ENCODE measurements at places on chromosomes 12 and 14.
A peak's percentile ranks its signal among the peaks of the same experiment; 100 is the strongest.

DNA sequence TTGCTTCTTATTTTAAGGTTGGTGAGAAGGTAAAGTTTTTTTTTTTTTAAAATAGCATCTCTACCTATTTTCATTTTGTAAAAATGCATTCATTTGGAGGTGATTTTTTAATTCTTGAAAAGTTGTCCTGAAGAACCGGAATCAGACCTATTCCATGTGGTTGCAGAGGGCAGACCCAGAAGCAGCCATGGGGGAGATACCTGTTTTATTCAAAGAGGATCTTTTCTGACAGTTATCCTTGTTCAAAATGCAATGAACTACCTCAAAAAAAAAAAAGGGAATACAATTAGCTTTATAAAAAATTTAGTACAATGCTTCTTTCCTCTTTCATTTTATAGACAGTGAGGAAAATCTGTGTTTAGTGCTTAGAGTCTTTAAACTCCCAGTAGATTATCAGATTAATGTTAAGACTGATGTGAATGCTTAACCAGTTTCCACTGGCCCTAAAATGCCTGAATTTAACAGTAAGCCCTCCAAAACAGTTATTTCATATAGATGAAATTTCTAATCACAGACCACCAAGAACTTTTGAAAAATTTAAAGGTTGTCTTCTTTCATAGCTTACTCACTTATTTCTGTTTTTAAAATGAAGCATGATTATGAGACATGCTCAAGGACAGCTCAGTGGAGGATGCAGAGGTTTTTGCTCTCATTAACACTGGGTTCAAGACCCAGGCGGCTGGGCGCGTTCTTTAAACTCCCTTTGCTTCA is 8.6 kb upstream of the NEMF start:
- no peak for DNase-seq

DNA sequence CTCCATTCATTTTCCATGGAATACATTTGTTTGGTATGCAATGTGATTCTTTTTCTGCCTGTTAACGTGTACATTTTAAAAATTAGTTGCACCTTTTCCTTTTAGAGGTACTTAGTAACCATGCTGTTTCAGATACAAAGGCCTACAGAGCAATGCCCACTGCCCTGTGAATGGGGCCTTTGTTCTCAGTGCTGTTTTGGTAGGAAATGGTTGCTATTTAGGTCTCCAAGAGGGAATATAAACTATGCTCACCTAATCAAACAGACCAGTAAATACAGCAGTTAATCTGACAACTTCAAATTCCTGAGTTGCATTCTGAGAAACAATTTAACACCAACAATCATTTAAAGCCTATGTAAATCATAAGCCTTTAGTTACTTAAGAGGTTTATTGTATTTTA is 188.7 kb downstream of the BCAT1 start:
- no peak for DNase-seq

- DNase-seq = no peak
Measured at GRCh38 chr12:53624458-53624857, 1.7 kb downstream of the ATF7 start.

DNA sequence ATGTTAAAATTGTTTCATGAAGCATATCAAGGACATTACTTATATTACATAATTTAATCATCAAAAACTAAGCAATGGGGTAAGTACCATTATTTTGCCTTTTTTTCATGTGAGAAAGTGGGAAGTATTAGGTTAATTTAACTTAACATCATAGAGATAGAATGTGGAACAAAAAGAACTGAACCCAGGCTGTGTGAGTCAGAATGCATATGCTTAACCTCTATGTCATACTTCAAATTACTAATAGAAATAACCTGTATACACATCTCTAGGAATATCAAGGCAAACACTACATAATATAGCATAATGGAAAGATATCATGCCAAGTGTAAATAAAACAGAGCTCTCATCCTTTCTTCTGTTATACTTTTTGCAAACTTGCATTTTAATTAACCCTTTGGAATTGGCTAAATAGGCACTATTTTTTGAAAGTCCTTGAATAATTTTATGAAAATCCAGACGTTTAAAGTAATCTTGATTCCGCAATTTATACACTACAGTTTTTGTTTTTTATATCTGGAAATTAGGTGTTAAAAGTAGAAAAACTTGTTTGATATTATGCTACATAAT is 777.7 kb downstream of the SLC6A15 start:
- DNase-seq = no peak

GRCh38 chr12:14962153-14962539 is 745 bp upstream of the ARHGDIB start:
- no peak for DNase-seq

GRCh38 chr12:121796855-121797751 is 3.6 kb upstream of the RHOF start:
- DNase-seq = peak; percentile 78

- no peak for DNase-seq
Measured at GRCh38 chr12:50574601-50575348, 70.0 kb downstream of the DIP2B start.

DNA sequence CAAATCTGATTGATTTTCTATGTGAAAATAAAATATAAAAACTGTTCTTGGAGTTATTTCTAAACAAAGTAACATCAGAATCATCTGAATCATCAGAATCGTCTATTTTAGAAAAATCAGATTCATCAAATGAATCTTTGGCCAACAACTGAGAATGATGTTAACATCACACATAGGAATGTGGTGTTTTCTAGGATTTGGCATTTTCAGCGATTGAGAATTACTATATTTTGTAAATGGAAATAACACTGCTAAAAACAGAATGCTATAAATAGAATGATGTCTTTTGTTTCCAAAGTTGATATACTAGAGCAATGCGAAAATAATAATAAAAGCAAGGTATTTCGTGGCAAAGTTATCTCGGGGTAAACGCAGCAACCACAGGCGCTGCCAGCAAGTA is 73.9 kb upstream of the EVL start:
- no peak for DNase-seq

- DNase-seq = no peak
Measured at GRCh38 chr14:72559202-72559601, 334.7 kb downstream of the DPF3 start.

DNA sequence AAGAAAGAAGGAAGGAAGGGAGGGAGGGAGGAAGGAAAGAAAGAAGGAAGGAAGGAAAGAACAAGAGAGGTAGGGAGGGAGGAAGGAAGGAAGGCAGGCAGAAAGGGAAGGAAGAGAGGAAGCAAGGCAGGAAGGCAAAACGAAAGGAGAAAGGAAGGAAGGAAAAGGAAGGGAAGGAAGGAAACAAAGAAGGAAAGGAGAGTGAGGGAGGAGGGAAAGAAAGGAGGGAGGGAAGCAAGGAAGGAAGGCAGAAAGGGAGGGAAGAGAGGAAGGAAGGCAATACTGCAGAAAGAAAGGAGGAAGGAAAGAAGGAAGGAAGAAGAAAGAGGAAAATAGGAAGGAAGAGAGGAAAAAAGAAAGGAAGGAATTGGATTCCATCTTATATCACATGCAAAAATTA is 1303.1 kb upstream of the TMEM132C start:
- DNase-seq = no peak

DNA sequence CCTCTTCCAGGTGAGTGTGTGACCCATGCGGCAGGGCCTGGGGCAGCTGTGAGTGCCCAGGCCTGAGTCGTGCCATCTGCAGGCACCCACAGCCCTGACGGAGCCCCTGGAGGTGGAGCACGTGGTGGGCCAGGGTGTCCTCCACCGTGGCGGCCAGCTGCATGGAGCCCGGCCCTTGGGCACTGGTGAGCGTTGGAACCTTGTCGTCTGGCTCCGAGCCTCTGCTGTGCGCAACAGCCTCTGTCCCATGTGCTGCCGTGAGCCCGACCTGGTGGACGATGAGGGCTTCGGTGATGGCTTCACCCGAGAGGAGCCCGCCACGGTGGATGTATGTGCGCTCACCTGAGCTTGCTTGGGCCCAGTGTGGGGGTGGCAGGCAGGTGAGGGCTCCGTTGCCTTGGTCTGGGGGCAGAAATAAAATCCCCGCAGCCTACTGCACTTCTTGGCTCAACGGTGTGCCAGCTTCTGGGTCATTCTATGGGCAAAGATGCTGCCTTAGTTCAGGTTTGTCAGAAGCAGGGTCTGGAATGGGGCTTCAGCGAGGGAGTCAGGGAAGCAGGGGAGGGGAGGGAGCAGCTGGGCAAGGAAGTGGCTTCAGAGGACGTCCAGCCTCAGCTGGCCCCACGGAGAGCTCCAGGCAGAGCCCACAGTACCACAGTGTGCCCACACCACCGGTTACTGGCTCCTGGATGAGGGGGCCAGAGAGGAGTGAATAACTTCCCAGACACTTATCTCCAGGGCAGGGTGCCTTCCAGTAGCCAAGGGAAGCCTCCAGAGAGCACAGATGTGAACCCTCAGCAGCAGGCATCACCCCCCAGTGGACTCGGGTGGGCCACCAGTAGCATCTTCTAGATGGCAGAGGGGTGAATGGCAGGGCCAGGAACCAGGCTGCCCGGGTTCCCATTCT is 1.2 kb upstream of the ARL6IP4 start:
- DNase-seq = no peak

GRCh38 chr12:124605883-124606774 is 38.7 kb upstream of the NCOR2 start:
- DNase-seq = no peak

DNA sequence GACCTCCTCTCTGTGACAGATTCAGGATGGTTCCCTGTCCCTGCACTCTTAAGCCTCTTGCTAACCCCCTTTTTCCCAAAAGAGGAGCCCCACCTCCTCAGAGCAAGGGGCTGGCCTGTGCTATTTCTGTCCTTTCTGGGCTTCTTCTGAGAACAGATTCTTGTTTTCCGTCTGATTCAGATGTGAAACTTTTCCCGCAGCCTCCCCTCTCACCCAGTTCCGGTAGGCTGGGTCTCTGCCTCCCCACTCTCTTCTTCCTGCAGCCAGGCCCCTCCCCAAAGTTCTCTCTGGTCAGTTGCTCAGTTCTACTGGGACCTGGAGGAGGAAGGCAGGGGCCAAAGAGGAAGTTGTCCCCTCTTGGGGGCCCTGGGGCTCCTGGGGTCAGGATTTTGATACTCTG is 11.8 kb downstream of the PDE1B start:
- no peak for DNase-seq

DNA sequence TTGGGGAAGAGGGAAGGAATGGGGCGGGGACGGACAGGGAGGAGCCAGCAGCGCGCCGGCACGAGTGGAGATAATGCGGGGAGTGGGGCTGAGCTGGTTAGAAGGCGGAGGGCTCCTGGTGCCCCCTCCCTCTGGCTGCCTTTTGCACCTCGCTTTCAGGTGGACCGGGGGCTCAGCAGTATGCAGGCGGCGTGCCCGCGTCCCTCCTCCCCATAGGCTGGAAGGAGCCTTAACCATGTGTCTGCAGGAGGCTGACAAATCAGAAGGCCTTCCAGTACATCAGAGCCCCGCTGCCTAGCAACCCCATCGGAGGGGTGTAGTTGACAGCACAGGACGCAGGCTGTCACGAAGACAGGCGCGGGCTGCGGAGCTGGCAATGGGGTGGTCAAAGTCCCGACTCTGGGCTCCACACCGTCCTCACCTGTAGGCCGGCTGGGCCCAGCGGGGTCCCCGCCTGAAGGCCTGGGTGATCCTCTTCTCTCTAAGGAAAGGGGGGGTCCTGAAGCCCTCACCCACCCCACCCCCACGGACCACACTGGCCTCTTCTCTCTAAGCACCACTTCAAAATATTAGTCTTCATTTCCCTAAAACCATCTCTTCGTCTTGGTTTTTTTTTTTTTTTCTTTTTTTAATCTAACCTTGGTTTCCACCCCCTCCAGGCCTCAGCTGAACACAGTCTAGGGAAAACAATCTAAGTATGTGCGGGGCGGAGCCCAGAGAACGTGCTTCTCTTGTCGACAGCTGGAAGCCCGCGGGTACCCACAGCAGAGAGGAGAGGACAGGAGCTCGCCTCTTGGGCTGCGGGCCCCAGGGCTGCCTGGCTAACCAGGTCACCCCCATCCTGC is 44.5 kb downstream of the KDM2B start:
- DNase-seq = peak; percentile 60

- DNase-seq = no peak
Measured at GRCh38 chr12:23303821-23304220, 645.6 kb downstream of the SOX5 start.

- no peak for DNase-seq
Measured at GRCh38 chr12:3228552-3228951, 151.4 kb downstream of the TSPAN9 start.

All from NCI-H345 (cell line).